ENCODE measurements at places on chromosomes 12 and 14.
A peak's percentile ranks its signal among the peaks of the same experiment; 100 is the strongest.

DNA sequence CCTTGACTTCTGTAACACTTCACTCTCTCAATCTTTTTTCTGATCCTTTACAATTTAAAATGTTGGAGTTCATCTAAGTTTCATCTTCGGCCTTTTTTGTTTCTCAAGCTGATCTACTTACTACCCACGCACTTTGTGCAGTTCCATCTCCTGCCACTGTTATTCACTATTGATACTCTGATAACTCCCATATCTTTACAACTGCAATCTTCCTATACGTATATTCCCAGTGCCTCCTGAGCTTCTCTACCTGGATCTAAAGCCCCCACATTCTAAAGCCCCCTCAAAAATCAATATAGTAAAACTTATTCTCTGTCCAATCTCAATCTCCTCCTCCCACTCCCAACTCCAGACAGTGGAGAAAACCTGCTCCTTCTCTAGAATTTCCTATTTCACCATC lies 5.9 kb downstream of the ATG2B start:
- no peak for DNase-seq

GRCh38 chr12:59626382-59626781 lies 30.6 kb downstream of the SLC16A7 start:
- no peak for DNase-seq

- no peak for DNase-seq
These were observed 68.3 kb downstream of the SCARB1 start for GRCh38 chr12:124795081-124795948.

DNA sequence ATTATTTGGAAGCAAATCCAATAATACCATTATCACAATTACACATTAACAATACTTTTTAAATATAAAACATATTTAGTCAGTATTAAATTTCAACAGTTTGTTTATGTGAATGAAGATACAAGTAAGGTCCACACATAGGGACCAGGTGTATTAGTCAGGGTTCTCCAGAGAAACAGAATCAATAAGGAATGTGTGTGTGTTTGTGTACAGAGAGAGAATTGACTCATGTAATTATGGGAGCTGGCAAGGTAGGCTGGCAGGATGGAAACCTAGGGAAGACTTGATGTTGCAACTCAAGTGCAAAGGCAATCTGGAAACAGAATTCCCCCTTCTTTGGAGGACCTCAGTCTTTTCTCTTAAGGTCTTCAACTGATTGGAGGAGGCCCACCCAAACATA lies 123.2 kb upstream of the OTX2 start:
- no peak for DNase-seq

GRCh38 chr14:104991896-104992230 lies 6.3 kb downstream of the CLBA1 start:
- DNase-seq: no peak

GRCh38 chr12:4372653-4373052 lies 6.9 kb downstream of the FGF23 start:
- DNase-seq: no peak

- no peak for DNase-seq
These were observed 283.8 kb downstream of the VRK1 start for GRCh38 chr14:97080991-97081390.

- DNase-seq: no peak
These were observed 74.8 kb downstream of the GRIP1 start for GRCh38 chr12:66603981-66604479.

DNA sequence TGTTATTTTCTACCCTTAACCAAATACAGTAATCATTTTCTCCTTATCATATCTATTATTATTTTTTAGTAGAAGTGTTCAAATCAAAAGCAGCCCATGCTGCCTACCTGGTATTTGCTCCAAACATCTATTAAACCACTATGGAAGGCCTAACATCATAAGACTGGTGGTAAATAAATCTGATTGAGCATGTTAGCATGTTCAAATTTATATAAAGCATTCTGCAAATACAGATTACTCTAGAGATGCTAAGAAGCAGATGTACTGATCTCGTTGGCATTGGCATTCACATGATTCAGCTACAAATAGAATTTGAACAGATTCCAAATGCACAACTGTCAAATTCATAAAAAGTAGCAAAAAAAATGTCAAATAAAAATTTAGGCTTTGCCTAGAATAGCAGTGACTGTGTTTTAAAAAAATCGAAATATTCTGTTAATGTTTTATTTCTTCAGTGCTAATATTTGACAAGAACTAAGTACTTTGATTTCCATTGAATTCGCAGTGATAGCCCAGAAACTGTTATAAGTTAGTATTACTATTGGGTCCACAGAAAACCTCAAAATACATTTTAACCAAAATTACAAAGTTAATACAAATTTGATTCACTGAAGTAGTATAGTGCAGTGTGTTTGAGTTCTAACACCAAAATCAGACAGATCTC lies 9.4 kb upstream of the OSBPL8 start:
- no peak for DNase-seq

DNA sequence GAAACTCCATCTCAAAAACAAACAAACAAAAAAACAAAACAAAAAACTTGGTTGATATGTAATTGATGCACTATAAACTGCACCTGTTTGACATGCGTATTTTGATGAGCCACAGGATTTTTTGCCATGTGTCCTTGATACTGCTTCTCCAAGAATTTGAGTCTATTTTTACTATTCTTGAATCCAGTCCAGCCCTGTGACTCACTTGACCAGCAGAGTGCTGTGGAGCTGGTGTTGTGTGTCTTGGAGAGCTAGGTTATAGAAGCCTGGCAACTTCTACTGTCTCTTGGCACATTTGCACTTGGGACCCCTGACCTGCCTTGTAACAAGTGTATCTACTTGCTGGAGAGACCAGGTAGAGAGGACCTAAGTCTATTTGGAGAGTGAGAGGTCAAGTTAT lies 52.0 kb downstream of the KLRG1 start:
- no peak for DNase-seq

DNA sequence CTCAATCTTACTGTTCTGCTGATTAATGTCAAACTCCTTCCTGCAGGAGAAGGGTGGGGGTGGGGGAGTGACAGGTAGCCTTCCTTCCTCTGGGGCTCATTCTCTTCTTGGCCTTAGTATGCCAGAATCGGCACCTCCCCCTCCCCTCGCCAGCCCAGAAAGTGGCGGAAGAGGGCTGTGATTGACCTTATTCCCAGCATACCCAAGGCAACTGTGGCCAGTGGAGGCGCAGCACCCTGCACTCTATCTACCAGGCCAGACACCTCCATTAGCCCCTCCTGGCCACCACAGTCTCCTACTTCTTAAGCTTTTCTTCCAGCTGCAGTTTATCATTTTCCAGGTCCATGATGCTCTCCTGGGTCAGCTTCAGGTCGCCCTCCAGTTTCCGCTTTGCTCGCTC lies 15.5 kb downstream of the MYH6 start:
- DNase-seq: no peak

DNA sequence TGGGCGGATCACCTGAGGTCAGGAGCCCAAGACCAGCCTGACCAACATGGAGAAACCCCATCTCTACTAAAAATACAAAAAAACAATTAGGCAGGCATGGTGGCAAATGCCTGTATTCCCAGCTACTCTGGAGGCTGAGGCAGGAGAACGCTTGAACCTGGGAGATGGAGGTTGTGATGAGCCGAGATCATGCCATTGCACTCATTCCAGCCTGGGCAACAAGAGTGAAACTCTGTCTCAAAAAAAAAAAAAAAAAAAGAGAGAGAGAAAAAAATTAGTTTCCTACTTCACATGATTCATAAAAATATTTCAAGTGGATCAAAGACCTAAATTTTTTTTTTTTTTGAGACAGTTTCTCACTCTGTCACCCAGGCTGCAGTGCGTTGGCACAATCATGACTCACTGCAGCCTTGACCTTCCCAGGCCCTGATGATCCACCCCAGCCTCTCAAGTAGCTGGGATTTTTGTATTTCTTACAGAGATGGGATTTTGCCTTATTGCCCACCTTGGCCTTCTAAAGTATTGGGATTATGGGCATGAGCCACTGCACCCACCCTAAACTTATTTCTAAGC lies 24.9 kb downstream of the FCF1 start:
- no peak for DNase-seq

GRCh38 chr14:80996049-80996901 lies 40.9 kb downstream of the TSHR start:
- DNase-seq: no peak

GRCh38 chr14:74407021-74407800 lies 18.8 kb downstream of the SYNDIG1L start:
- no peak for DNase-seq

- DNase-seq: no peak
These were observed 25.4 kb downstream of the CCDC62 start for GRCh38 chr12:122799641-122800243.

DNA sequence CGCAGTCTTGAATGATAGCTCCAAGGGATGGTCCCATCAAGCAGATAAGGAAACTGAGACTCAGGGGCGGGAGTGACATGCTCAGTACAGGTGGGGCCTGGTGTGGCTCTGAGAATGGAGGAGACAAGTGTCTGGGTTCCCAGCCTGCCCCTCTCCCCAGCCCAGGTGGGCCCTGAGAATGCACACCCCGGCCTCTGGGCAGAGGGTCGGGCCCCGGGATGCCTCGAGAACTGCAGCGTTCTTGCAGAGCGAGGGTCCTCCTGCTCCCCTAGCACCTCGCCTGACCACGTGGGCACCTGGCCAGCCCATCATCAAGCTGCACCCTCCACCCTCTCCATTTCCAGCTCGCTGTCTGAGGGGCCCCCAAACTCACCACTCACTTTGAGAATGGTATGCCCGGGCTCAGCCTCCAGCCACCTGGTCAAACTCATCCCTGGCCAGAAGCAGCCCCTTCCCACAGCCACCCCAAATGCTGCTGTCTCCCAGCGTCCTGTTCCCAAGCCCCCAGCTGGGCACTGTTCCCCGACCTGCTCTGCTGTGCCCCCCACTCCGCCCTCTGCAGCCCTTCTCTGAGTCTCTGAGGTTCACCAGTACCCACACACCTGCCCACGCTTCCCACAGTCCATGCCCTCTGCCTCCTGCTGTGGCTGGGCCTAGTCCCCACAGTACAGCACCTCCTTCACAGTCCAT lies 44.3 kb downstream of the CYP46A1 start:
- DNase-seq: peak; percentile 10

DNA sequence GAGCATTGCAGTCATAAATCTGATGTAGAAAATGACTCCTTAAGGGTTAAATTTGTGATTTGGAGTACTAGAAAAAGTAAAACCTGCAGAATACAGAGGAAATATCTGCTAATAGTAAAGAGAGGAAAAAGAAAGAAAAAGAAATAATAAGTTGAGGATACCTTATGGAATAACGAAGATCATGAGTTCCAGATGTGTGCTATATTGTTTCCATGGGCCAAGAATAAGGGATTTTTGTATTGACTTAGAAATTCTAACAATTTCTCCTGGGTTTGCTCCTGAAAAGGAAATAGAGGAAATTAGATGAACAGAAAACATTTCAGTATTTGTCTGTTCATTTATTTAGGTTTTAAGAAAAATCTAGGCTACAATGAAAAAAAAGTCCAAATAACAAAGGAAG lies 115.3 kb downstream of the ALG10B start:
- DNase-seq: no peak

GRCh38 chr12:75951399-75952278 lies 79.9 kb downstream of the PHLDA1 start:
- no peak for DNase-seq

- DNase-seq: no peak
These were observed 13.5 kb downstream of the CEP170B start for GRCh38 chr14:104878582-104878981.

DNA sequence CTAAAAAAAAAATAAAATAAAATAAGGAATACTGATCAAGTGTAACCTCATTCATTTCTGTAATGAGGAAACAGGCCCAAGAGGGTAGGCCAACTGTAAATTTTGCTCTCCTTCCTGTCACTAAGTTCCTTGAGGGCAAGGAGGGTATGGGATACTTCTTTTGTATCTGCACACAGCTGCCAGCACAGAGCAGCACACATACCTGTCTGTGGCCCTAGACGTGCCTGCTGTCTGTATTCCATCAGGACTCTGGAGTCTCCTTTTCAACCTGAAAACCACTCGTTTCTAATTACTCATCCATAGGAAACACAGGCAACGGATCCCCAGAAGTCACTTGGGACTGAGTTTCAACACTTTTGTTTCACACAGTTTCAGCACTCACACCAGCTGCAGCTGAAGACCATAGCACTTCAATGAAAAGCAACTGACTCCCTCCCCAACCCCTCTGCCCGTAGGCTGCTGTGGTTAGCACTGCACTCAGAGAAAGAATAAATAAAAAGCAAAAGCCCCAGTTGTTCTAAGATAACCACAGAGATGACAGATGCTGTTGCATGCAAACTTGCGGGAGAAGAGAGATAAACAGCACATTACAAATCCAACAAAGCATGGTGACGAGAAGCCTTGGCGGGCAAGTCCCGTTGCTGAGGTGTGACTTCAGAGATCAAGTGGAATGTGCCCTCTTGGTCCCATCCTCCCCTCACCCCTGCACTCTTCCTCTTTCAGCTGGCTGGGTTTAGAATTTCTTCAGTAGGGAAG lies 24.9 kb downstream of the CRACR2A start:
- no peak for DNase-seq

- no peak for DNase-seq
These were observed 283.4 kb upstream of the GRIP1 start for GRCh38 chr12:66962290-66962689.

- no peak for DNase-seq
These were observed 29.6 kb upstream of the BICDL1 start for GRCh38 chr12:119959435-119959834.

DNA sequence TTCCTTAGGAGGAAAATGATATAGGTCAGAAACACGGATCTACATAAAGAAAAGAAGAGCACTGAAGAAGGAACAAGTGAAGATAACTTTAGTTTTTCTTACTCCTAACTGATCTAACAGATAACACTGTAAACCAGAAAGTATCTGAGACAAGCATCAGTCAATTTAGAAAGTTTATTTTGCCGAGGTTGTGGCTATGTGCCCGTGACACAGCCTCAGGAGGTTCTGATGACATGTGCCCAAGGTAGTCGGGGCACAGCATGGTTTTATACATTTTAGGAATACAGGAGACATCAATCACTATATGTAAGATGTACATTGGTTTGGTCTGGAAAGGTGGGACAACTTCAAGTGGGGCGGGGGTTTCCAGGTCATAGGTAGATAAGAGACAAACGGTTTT lies 23.0 kb downstream of the SAMD15 start:
- DNase-seq: no peak

DNA sequence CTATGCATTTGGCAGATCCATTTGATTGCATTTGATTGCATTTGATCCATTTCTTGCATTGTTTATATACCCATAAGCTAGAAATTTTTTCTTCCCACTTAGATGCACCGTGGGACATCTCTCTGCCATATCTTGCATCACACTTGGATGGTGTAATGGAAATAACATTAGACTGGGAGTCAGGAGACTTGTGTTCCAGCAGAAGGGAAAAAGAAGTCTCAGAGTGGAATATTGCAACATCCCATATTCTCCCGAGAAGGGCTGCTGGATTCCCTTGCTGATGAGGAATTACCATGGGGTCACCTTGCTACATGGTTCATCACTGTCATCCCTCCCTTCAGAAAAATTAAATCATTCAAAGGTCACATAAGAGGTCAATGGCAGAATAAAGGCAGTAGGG lies 78.1 kb downstream of the KSR2 start:
- no peak for DNase-seq

DNA sequence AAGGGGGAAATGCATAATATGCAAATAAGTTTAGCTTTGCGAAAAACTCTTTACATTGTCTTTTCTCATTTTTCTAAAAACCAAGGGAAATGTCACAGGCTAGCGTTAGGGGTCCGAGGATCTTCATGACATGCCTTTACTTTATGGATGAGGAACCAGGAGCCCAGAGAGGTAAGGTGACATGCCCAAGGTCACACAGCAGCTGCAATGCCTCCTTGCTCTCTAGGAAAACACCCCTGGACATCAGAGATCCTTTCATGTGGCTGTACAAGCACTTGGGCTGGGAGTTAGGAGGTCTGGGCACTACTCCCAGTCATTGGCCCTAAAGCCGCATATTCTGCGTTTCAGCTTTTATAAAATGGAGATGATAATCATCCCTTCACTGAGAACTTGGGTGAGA lies 741 bp downstream of the PROX2 start:
- DNase-seq: no peak
